Hematopoietic multipotent progenitor cell (in vitro differentiated cells): ENCODE measurements at places on chromosomes 7 and 10.

GRCh38 chr10:91559169-91559568 lies 73.7 kb downstream of the PPP1R3C start:
- DNase-seq, result no peak

DNA sequence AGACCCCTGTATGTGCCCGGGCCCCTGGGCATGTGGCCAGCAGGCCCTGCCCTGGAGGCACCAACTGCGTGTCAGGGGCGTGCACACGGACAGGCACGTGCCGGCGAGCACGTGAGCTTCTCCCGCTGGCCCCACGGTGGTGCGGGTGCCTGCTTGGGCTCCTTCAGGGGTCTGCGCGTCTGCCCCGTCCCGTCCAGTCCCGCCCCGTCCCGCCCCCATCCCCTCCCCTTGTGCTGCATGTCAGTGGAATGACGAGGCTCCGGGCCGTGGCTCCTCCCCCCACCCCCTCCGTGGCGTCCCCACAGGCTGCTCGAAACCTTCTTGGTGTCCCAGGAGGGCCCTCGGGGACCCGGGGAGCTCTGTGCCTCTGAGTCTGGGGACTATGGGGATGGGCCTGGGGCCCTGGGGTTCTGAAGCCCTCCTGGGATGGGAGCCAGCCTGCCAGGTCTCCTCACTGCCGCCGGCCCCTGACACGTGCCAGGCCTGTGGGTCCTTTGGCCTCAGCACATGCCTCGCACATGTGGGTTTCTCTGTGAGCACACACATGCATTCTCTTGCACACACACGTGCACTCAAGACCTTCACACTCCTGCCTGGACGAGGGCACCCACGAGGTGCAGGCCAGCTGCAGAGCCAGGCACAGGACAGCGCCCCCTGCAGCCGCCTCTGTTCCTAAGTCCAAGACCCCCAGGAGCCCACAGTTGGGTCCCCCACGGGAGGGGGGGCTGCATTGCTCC lies 27.5 kb upstream of the AMZ1 start:
- no peak for DNase-seq

DNA sequence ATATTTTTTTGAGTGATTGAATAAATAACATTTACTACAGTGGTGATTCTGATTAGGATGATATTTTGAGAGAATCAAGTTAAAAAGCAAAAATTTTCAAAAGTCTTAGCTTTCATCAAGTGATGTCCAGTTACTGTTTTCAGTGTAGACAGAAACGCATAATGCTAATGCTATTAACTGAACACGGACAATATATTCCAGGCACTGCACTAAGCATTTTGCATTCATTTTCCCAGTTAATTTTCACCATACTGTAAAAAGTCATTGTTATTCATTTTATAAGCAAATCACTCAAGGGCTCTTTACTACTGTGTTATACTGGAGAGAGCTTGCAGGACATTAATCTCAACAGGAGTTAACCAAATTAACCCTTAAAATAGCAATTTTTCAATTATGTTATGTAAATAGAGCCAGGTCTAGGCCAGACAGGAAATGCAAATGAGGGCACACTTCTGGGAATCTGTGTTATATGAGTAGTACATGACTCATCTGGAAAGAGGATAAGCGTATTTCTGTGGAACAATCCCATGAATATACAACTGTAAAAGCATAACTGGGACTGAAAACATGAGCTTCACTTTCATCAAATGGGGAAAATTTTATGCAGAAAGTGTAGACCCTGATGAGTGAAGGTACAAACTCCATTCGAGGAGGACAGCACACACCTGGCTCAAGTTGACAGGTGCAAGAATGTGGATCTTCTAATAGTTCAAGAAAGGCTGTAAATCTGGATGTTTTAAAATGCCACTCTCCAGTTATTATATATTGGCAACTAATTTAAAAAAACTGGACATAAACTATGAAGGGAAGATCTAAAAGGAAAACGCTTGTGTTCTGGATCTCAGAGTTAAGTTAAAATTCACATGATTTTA lies 75.4 kb downstream of the ANK3 start:
- DNase-seq, result no peak

DNA sequence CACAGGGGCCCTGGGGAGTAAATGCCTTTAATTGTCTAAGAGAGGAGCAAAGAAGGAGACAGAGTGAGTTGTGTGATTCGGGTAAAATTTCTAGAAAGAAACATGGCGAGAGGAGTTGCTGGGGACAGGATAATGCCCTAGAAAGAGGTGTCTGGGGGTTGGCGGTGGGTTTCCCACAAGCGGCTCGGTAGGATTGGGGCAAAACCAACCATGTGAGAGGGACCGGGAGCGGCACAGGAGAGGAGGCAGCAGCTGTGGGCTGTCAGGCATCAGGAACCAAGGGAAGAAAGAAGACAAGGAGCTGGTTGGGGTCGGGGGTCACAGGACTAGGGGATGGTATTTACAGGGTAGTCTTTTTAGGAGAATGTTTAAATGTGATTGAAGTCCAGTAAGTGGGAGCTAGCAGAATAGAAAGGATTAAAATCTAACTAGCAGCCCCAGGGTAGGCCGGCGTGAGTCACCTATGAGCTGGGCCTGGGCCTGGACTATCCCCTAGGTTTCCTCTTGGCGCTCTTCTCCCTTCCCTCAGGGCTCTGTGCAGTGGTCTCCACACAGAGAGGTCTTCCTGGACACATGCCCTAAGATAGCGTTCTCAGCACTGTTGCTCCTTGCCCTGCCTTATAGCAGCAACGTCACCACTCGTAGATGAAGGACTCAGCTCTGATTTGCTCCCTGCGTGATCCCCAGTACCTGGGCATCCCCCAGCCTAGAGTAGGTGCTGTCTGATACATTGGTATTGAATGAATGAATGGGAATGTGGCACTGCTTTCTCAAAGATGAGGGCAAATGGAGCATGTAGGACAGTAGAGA lies 32.6 kb downstream of the IKZF1 start:
- no peak for DNase-seq

GRCh38 chr10:60497364-60497763 lies 107.7 kb upstream of the ANK3 start:
- peak; percentile 50 for DNase-seq

DNA sequence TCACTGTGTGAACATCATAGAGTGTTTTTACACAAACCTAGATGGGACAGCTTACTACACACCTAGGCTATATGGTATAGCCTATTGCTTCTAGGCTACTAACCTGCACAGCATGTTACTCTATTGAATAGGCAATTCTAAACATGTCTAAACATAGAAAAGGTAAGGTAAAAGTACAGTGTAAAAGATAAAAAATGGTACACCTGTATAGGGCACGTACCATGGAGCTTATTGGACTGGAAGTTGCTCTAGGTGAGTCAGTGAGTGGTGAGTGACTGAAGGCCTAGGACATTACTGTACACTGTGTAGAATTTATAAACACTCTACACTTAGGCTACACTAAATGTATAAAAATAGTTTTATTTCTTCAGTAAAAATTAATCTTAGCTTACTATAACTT lies 182.0 kb upstream of the THSD7A start:
- no peak for DNase-seq

- DNase-seq, result no peak
These were observed 111.0 kb downstream of the EGFR start for GRCh38 chr7:55129541-55130394.

GRCh38 chr7:43038254-43038653 lies 74.2 kb upstream of the HECW1 start:
- no peak for DNase-seq

- no peak for DNase-seq
These were observed 181.2 kb upstream of the PRSS58 start for GRCh38 chr7:142438923-142439515.
